ENCODE measurements at places on chromosomes 13 and 19.

- peak; percentile 40 for DNase-seq
Measured at GRCh38 chr19:55667958-55668357, 7.1 kb upstream of the EPN1 start.

DNA sequence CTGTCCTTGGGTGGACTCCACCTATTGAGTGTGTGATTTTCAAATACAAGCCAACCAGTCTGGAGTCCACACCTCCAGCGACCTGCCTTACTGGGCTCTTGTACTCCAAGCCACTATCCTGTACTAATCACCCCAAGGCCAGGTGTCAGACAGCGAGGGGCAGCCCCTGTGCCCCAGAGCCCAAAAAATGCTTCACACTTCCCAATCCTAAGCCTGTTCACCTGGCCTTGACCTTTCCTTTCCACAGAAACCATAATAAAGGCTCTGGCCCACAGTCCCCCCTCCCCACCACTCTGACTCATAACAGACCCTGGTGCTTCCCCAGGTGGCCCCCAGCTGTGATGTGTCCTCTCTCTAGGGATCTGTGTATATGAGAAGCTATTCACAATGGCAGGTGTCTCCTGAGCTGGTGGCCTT is 3.9 kb downstream of the CD209 start:
- no peak for DNase-seq

GRCh38 chr19:47274891-47275761 is 441 bp downstream of the INAFM1 start:
- peak; percentile 1 for DNase-seq

DNA sequence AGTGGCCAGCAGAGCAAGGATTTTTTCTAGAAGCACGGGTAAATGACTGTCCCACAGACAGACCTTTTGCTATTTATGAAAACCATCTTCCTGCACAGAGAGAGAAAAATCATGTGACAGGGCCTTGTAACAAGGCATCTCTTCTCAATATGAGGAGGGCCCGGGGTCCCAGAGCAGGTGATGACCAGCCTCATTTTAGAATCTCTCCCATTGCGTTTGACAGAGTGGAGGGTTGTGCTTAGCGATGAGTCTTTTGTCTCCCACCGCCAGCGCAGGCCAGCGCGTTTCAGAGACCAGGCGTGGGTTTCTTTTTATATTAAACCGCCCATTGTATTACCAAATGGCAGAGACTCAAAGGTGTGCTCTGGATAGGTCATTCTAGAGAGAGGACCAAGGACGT is 97.4 kb upstream of the UBL3 start:
- DNase-seq, result no peak

- no peak for DNase-seq
Measured at GRCh38 chr19:37078717-37079032, 442 bp downstream of the ZNF420 start.

DNA sequence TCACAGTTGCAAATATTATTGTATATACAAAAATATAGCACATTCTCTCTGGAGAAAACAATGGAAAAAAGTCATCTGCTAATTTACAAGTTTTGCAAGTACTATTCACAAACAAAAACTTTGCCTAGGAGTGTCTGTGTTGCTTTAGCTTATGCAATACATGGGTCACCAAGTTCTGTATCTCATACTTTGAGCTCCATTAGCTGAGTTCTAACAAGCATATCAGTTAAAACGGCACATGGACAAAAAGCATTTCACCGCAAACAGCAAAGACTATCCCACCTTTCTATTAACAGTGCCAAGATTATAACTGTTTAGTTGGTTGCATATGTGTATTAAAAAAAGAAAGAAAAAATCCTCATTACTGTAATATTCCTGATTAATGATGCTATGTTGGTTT is 4.6 kb downstream of the SPRY2 start:
- DNase-seq, result no peak

DNA sequence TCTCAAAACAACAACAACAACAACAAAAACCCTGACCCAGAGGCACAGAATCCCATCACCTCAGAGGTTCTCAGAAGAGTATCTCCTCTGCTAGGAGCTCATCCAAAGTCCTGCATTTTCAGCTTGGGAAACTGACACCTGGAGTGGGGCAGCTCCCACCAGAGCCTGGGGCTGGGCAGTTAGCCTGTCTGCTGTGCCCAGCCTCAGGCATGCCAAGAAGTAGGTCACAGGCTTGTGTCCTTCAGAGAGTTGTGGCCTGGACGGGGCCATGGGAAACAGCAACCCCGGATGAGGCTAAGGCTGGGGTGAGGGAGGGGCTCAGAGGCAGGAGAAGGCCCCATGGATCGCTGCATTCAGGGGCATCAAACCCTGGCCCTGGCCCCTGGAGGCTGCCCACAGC is 2.1 kb downstream of the NDUFS7 start:
- no peak for DNase-seq

- DNase-seq, result no peak
Measured at GRCh38 chr19:7505682-7506384, 10.1 kb upstream of the ZNF358 start.

GRCh38 chr19:2353887-2354592 is 6.0 kb upstream of the TMPRSS9 start:
- DNase-seq, result no peak

- no peak for DNase-seq
Measured at GRCh38 chr13:90768116-90768515, 579.4 kb upstream of the MIR17HG start.

GRCh38 chr13:36131222-36131930 is at the start of gene DCLK1:
DCLK1 (minus strand) TSS chr13:36131382.
- DNase-seq, result no peak

DNA sequence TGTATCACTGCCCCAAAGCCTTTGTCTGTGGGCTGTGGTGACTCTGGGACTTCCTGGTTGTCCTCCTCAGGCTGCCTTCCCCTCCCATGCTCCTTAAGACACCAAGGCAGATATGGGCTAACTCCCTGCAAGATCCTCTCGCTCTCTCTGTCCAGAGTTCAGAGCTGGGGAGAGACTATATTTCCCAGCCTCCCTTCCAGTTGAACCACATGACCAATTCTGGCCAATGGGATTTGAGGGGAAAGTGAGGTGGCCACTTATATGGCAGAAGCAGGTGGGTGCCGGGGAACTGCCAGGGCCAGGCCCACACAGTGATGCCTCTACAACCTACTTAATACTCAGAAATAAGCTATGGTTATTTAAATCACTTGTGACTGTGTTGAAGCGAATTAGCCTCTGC is 16.2 kb upstream of the ANGPTL8 start:
- DNase-seq, result no peak
